ENCODE measurements at places on chromosomes 5 and 9.

- DNase-seq, result no peak
Measured at GRCh38 chr5:14424011-14424685, 157.4 kb upstream of the OTULINL start.

GRCh38 chr5:11851965-11852716, 52.1 kb downstream of the CTNND2 start:
- no peak for DNase-seq

DNA sequence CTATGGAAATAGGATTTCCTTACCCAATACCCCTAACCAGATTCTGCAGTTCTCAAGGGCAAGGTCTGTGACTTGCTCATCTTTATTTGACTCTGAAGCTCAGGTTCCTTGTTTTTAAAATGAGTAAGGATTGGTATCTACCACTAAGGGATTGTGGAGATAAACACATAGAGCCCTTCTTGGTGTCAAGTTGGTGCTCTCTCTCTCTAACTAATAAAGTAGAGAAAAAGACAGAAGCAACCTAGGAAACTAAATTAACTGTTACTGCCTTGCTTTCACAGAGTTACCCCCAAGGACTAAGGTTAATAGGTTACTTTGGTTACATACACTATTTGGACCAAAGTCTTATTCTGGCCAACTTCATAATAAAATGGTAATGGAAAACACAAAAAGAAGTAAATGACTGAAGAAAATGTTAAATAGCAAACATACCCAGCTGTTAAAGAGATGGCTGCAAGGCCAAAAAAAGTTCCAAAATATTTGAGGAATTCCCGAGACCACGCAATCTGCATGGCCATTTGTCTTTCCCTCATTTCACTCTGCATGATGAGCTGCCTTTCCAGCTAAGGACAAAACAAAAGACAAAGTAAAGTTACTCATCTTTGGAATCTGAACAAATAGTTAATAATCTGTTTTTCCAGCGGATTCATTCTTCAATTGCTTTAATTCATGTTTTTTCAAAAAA, 21.8 kb upstream of the RLN1 start:
- no peak for DNase-seq

- no peak for DNase-seq
Measured at GRCh38 chr5:180920710-180921109, 21.8 kb downstream of the BTNL8 start.

DNA sequence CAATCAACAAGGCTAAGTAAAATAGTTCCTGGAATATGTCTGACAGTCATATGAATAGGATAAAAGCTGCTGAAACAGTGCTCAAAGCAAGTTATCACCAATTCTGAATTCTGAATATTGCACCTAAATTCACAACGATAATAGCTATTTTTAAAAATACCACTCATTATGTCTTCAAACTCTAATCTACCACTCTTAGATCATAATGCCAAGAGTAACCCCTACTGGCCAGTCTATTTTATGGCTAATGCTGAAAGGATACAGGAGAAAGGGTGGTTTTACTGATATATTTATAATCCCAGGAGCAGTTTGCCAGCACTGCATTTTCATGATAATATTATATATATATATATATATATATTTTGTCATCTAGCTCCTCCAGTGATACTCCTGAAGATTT, 232.8 kb downstream of the PDE4D start:
- no peak for DNase-seq

DNA sequence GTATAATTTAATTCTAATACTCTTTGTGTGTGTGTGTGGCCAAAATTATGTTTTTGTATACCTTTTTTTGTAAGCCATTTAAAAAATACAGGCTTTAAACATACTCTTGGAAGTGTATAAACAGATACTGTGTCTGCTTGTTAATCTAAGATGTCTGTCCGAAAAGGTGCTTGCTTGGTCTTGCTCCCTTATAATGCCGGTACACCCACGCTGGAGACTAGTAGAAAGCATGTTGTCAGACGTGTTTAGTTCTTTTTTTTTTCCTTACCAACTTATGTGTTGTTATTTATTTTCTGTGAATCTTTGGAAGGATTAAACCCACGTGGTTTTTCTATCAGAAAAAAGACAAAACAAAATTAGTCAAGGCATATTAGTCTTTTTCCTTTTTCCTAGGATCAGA, 9.5 kb downstream of the GAPVD1 start:
- DNase-seq, result no peak

DNA sequence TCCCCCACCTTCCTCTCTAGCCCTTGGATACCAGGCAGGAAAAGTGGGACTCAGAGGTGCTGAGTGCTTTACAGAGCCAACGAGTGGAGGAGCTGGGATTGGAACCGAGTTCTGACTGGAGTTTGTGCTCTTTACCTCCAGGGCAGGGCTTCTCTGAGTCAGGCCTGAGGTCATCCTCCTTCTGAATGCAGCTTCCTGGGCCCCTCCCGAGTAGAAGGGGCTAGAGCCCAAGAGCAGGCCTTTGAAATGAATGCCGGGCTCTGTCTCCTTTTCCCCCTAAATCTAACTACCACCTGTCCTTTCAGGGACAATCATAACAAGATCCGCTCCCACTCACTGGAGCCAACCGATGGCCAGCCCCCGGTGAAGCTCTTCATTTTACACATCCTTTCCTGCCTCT, 12.7 kb downstream of the PTGES start:
- no peak for DNase-seq

DNA sequence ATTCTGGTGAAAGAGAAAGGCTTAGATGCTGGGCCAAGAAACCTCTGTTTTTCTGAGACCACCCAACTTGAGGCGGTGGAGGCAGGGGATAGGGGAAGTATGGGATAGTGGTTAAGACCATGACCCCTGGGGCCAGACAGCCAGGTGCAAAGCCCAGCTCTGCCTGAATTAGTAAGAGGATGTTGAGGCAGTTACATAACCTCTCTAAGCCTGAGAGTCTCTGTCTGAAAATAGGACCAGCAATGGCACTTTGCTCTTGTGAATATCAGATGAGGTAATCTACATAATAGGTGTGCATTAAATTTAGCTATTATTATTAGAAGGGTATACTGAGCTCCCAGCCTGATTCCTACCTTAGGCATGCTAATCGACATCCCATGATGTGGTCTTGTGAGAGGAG, 68.2 kb downstream of the DOCK2 start:
- DNase-seq, result no peak

DNA sequence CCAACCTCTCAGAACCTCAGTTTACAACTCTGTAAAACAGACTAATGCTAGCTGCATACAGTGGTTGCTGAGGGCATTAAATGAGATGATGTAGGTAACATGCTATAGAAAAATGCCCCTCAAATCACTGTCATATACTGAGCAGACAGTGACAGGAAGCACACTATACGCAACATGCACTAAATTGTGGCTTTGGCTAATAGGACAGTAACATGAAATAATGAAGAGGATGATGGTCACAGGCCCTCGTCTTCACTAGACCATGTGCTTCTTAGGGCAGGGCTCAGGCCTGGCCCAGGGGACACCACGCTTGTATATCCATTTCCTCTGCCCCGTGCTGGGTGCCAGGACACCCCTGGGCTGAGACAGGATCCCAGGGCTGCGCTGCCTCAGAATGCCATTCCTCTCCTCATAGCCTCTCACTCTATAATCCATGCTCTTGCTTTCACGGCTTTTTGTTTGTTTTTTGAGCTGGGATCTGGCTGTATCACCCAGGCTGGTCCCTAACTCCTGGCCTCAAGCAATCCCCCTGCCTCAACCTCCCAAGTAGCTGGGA, 18.9 kb downstream of the CSF1R start:
- DNase-seq, result no peak

GRCh38 chr9:35313916-35314315, 152.1 kb downstream of the UNC13B start:
- DNase-seq, result no peak

- no peak for DNase-seq
Measured at GRCh38 chr9:119827126-119827525, 457.9 kb upstream of the BRINP1 start.

- DNase-seq, result no peak
Measured at GRCh38 chr9:133566817-133567216, 32.3 kb downstream of the ADAMTSL2 start.

- no peak for DNase-seq
Measured at GRCh38 chr9:105855987-105856386, 161.6 kb downstream of the TMEM38B start.

DNA sequence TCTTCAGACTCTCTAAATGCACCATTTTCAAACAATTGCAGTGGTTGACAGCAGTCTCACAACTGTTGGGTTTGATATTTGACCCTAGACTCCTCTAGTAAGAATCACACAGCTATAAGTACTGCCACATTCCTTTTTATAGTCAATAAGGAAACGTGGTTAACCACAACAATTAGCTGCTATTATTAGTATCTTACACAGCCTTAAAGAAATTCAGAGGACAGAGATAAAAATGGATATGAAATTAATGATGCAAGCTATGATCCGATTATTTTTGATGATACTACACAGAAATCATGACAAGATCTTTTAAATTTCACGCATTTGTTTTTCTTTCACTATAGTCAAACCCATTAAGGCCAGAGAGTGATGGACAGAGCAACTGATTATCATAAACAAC, 288.6 kb upstream of the C9orf72 start:
- DNase-seq, result no peak

DNA sequence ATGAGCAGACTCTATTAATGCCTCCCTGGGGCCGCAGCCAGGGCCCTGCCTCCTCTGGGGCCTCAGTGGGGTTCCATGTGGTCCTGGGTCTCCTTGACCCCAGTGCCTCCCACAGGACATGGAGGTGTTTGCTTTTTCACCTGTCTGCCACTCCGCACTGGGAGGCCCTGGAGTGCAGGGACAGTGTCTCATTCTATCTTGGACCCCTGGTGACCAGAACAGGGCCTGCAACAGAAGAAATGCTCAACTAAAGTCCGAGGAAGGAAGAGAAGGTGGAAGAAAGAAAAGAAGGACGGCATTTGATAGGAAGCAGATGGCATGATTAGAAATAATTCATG, 243.2 kb downstream of the CDK5RAP2 start:
- no peak for DNase-seq

DNA sequence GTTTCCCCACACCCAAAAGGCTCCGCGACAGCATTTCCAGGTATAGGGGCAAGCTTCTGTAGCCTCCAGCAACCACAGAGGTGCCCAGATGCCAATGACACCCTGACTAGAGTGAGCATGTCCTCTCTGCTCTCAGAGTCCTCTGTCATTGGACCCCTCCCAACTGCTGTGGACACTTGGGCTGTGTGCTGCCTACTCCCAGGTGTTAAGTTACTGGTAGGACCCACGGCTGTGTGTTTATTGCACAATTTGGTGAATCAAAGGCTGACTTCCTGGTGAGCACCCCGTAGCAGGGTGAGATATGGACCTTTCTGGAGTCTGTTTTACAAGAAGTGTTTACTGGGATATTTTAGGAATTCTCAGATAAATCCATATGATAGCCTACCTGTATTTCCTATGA, 36.0 kb downstream of the SH3GL2 start:
- no peak for DNase-seq

DNA sequence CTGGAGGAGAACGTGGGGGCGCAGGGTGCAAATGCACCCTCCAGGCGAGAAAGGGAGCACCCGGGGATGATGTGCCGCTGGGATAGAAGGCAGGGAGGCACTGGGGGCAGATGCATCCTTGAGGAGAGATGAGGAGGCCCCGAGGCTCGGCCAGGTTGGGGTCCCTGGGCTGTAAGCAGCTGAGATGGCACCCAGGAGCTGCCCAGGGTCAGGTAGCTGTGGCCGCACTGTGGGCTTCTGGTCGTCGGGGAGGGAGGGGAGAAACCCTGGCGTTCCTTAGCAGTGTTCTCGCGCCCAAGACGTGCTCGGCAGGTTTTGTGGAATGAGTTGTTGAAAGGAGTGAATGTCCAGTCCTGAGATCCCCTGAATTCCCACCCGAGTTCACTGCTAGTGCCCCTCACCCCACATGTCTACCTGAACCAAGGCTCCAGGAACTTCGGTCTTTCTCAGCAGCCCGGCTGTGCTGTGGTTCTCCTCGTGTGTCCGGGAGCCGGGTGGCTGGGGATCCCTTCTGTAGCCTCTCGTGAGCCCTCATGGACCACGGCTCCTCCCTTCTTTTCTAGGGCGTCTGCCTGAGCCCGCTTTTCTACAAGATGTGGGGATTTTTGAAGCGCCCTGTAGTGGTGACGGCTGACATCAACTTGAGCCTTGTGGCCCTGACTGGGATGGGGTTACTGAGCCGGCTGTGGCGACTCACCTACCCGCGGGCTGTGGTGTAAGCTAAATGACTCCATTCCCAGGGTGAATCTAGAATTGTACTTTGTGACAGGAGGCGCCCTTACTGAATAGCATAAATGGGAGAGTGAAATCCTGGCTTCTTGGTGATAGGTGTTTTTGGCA, 1.1 kb downstream of the POMT1 start:
- peak; percentile 46 for DNase-seq

DNA sequence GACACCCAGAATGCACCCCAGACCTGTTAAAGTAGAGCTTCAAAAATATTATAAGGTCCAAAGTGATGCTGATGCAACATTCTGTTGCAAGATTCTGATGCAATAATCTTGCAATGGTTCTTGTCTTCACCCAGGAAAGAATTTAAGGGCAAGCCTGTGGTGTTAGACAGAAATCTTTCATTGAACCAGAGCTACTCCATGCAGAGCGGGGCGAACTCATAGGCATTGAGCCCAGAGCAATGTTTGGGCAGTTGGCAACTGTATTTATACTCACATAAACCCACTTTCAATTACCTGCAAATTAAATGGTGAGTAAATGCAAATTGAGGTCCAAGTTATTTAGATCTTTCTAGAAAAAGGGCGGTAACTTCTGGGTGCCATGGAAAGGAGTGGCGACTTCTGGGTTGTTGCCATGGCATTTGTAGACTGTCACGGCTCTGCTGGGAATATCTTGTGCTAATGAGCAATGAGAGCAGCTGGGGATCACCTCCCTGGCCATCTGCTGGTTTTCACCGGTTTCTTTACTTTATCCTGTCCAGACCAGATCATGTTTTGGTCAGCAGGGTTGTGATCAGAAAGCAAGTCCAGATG, 163.4 kb downstream of the ICE1 start:
- no peak for DNase-seq

DNA sequence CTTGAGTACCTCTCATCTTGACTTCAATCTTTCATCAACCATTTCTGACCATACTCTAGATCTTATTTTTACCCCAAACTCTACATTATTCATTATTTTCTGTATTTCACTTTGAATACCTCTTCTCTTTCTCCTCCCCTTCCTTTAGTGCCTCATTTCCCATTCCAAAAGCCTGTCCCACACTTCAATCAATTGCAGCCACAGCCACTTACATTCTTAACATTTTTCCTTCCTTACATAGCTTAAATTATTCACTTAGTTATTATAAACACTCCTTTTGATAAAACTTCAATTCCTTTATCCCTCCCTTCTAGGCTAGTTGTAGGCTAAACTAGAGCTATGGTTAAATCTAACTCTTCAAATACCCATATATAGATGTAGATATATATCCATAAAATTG, 344.0 kb downstream of the PRR16 start:
- no peak for DNase-seq

DNA sequence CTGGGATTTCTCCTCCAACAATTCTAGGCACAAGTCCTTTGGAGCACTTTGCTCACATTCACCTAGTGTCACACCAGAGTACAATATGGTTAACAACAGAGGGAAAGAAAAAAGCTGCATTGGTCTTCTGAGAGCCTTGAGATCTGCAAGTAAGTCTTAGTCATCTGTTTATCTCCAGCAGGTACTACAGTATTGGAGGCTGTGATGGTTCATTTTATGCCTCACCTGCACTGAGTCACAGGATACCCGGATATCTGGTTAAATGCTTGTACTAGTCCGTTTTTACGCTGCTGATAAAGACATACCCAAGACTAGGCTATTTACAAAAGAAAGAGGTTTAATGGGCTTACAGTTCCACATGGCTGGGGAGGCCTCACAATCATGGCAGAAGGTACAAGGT, 525.0 kb downstream of the NR2F1-AS1 start:
- no peak for DNase-seq

Data from stimulated activated CD4-positive, alpha-beta T cell treated with anti-CD3 and anti-CD28 coated beads, Interleukin-12 subunit alpha, Interleukin-12 subunit beta, amount 100 ng/mL, for 4 hours (primary cell).